ENCODE measurements at places on chromosomes 6 and 20.

DNA sequence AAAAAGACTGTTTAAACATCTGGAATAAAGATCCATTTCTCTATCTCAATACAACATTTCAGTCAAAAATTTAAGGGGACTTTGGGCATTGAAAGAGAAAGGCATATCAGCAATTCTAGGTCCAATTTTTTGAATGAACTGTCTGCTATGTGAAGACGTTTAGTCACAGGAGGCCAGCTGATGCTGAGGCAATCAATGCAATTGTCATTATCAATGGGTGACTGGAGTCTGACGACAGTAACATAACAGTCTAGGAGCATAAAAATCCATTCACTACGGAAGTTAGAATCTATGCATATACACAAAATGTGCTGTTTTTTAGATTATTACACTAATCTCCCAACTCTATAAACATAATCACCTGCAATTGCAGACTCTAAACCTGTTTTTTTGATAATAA is 37.8 kb downstream of the TENT5A start:
- DNase-seq: no peak

DNA sequence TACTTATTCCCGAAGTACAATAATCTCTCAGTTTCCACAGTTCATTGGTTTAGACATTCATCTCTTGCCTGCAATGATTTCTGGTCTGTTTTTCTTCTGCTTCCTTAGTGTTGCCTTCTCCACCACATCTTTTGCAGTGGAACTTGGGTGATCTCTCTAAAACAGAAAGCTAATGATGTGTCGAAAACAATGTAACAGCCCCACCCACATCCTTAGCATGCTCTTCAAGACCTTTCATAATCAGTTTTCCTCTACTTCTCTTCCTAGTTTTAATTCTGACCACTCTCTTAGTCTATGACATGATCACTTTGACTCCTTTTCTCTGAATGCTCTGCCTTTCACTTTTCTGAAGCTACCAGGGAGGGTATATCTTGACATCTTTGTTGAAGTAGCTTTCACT is 1007.9 kb upstream of the CITED2 start:
- no peak for DNase-seq

GRCh38 chr6:107870381-107870780 is 46.3 kb upstream of the SCML4 start:
- no peak for DNase-seq

DNA sequence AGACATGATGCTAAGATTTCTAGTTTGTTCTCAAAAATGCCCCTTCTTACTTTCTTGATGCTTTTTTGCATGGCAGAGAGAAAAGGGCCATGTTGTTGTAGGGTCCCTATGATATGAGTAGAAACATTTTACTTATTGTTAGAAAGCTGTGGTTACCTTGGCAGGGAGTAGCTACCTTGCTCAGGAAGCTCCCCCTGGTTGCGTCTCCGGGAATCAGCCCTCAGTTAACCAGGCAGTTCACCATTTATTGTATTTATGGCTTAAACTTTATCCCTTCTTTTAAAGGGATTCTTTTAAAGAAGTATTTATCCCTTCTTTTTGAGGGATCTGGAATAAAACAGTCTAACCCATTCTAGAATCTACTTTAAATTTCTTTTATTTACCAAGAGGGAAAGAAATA is 113.9 kb upstream of the PROKR2 start:
- no peak for DNase-seq

GRCh38 chr6:79421707-79422484 is 115.3 kb downstream of the LCA5 start:
- no peak for DNase-seq

DNA sequence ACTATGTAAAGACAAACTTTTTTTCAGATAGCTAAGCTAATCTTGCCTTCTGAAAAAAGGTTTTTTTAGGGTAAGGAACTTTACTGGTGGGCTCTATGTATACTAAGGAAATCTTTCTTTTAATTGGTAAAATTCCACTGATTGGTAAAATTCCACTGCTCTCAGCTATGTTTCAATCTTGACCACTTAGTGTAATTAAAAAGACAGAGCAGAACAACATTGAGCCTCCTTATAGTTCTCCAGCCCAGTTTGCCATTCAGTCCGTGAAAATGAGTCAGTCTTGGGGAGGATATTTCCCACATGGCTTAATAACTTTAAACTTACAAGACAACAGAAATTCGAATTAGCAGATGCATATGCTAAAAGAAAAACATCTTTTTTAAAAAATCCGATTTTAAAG is 92.7 kb downstream of the EYA4 start:
- no peak for DNase-seq

GRCh38 chr6:20996099-20996498 is 461.8 kb downstream of the CDKAL1 start:
- DNase-seq: no peak

GRCh38 chr20:50266293-50267040 is 75.8 kb downstream of the CEBPB start:
- DNase-seq: no peak

DNA sequence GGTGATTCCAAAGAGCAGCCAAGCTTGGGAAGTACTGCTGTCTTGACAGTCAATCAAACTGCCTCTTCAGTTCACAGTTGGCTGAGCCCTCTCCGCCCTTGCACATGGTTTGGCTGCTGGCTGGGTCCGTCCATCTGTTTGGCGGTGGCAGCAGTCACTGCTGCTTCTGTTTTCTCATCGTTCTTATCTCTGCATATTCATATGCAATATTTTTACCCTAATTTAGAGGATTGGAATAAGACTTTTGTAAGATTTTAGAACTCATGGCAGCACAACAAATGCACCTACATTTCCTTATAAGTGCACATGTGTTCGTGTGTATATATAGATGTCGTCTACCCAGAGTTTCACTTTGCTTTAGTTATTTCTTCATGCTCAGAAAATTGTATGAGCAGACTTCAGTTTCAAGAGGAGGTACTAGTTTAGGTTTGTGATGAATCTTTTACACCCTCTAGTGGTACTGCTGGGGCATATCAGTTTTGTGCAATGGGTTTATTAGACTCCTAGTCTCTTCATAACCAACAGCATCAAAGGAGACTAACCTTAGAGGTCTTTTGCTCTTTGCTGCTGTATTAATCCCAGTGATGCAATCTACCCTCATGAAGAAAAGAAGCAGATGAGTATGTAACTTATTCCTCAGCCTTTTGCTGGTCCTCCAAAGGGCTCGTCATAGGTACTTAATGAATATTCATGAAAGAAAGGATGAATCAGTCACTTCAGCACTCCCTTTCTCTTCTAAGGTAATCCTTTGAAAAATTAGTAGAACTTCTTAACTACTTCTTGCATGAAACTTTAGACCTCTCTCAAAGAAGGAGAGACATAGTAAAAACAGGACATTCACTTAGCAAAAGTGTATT is 44.3 kb downstream of the KHDC1L start:
- no peak for DNase-seq

GRCh38 chr20:5660346-5660745 is 89.9 kb upstream of the SHLD1 start:
- DNase-seq: no peak

GRCh38 chr20:31712564-31713311 is 9.9 kb downstream of the BCL2L1 start:
- DNase-seq: no peak

- no peak for DNase-seq
Measured at GRCh38 chr6:109370336-109370735, 11.9 kb downstream of the CD164 start.

- no peak for DNase-seq
Measured at GRCh38 chr6:63731930-63732329, 96.3 kb downstream of the PHF3 start.

DNA sequence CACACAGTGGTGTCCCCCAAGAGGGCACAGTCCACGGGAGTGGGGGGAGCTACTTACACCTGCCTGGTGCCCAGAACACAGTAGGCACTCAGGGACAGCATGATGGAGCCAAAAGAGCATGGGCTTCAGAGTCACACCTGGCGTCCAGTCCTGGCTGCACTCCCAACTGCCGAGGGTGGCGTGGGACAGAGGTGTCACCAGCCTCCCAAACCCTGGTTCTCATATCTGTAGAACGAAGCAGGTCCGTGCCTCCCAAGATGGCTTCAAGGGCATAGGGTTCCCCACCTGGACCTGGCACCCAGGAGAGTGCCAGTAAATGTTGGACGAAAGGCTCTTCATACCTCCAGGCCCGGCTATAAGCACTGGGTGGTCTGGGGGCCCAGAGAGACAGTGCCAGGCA is 8.9 kb downstream of the HRH3 start:
- no peak for DNase-seq

DNA sequence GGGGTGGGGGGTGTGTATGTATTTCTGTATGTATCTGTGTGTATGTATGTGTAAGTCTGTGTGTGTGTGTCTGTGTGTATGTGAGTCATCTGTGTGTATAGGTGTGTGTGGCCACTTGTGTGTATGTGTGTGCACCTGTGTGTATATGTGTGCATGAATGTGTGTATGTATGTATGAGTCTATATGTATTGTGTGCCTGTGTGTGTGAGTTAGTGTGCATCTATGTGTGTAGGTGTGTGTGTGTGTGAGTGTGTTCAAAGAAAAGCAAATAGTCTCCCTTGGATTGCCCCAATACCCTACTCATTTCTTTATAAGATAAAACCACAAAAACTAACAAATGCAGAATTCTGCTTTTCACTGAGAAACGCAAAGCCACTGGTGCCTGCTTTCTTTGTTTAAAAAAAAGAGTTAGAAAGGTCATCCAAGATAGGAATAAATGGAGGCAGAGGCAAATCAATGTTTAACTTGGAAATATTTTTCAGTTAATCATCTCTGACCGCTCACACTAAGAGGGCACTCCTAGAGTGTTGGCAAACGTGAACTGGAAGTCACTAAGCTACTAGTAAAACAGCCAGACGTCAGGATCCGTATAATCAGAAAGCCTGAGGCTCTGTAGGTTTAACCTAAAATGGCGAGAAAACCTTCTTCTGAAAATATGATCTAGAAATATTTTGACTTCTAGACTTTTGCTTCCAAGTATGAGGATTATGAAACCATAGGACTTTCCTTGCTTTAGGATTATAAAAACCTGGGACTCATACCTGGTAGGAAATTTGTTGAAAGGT is 37.4 kb upstream of the JAG1 start:
- DNase-seq: no peak

DNA sequence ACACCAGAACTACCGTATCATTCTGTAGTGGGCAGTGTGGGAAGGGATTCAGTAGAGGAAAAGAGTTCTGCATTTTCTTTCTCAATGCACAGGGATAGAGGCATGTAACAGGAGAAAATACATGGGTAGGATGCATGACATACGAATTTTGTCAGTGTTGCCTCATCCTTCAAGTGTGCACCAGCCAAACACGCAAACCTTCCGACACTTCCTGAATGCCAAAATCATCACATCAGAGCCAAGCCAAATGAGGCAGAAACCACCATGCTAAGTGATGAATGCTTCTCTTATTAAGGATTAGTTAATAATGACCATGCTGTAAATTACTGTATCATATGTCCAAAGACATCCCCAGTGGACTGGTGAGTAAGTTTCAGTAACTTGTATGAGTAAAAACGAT is 27.3 kb downstream of the RAMACL start:
- no peak for DNase-seq

DNA sequence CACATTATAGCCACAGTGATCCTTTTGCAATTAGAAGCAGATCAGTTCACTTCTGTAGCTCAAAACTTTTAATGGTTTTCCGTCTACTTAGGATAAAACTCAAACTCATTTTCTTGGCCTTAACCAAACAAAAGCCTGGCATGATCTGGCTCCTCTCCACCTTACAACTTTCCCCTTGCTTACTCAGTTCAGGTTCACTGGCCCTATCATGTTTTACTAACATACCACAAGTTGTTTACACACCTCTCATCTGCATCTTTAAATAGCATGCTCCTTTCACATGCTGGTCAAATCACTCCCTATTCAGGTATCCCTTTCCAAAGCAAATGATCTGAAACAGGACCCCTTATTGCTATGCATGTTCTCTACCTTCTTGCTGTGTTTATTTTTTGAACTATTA is 191.4 kb upstream of the FAM83B start:
- DNase-seq: no peak

- DNase-seq: no peak
Measured at GRCh38 chr20:50436052-50436656, 74.0 kb upstream of the PTPN1 start.

GRCh38 chr6:113707194-113707593 is 150.0 kb upstream of the MARCKS start:
- no peak for DNase-seq

GRCh38 chr6:35581633-35582032 is 68.9 kb upstream of the TULP1 start:
- DNase-seq: no peak

DNA sequence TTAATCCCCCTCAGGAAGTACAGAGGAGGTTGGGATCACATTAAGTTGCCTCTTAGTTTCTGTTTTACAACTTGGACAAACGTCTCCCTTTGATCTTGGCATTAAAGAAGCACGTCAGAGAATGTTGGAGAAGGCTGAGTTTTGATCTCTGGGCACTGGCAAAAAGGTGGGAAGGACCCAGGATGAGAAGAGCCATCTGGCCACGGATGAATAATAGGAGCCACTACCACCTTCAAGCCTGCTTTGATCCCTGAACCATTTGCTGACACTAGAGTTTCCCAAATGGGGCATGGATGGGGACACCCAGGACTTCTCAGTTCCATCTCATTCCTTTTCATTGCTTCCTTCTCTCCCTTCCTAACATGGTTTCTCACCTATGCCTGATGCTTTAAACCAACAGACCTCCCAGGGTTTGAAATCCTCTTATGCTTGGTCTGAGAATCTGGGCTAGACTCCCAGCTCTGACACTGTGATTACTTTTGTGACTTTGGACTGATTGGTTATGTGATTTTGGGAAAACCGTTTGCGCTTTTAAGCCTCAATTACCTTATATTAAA is 5.8 kb downstream of the TM9SF4 start:
- no peak for DNase-seq

DNA sequence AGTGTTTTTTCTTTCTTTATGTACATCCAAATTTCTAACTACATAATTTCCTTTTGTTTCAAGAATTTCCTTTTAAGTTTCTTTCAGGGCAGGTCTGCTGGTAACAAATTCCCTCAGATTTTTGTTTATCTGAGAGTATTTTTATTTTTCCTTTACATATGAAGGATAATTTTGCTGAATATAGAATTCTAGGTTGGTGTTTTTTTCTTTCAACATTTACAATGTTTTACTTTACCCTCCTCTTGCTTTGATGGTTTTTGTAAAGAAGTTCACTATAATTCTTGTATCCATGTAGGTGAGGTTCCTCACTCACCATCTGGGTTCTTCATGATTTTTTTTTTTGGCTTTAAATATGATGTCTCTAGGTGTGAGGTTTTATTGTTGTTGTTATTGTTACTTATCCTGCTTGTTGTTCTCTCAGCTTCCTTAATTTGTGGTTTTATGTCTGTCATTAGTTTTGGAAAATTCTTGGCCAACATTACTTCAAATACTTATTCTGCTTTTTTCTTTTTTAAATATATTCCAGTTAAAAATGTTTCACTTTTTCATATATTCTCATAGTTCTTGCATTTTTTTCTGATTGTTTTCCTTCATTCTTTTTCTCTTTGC is 580.1 kb upstream of the CITED2 start:
- DNase-seq: no peak

DNA sequence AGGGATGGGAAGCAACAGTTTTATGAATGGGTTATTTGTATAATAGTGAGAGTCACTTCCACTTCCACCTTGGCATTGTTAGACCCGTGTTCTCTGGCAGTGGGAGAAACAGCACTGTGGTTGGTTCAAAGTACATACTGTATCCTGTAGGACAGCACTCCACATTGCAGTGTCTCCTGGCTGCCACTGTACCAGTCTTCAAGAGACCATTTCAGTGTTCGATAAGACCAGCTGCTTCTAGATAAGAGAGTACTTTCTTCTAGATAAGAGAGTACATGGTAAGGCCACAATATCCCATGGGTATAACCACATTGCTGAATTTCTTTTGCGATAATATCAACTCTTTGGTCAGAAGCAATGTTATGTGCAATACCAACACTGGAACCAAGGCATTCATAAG is 28.8 kb downstream of the FITM2 start:
- no peak for DNase-seq

- DNase-seq: no peak
Measured at GRCh38 chr6:53302678-53303360, 45.9 kb downstream of the ELOVL5 start.

Measured in stimulated activated CD4-positive, alpha-beta T cell treated with anti-CD3 and anti-CD28 coated beads, Interleukin-1b, Interleukin-23, amount 100 ng/mL, for 48 hours (primary cell).